ENCODE measurements at places on chromosomes 13 and 19.

DNA sequence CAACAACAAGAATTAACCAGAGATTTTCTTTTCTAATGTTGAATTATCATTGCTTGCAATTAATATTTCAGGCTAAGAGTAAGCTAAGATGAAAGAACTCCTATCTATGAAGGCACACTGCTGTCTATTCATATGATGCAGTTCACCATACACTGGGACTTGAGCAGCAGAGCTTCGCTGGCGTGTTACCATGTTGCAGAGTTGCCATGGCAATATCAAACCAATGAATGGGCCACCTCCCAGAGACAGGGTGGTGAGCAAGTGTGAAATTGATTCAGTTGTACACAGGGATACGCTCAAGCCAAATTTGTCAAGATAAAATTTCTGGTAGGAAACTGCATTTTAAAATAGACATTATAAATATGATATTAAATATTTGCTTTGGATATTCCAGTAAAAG lies 69.3 kb upstream of the MYO16 start:
- no peak for DNase-seq

GRCh38 chr13:37889102-37889501 lies 19.5 kb upstream of the TRPC4 start:
- no peak for DNase-seq

DNA sequence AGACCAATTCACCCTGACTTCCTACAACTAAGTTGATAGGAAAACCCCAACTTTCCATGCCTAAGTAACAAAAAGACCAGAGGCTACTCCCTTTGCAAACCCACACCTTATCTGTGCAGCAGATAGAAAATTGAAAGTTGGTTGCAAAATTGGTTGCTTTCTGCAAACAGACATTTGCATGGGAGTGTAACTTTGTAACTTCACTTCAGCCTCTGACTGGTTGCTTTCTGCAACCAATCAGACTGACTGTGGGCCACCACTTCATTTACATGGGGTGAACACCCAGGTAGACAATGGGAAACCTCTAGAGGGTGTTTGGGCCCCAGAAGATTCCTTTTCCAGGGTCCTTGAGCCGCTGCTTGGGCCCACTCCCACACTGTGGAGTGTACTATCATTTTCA lies 9.8 kb downstream of the TEX30 start:
- DNase-seq: no peak

DNA sequence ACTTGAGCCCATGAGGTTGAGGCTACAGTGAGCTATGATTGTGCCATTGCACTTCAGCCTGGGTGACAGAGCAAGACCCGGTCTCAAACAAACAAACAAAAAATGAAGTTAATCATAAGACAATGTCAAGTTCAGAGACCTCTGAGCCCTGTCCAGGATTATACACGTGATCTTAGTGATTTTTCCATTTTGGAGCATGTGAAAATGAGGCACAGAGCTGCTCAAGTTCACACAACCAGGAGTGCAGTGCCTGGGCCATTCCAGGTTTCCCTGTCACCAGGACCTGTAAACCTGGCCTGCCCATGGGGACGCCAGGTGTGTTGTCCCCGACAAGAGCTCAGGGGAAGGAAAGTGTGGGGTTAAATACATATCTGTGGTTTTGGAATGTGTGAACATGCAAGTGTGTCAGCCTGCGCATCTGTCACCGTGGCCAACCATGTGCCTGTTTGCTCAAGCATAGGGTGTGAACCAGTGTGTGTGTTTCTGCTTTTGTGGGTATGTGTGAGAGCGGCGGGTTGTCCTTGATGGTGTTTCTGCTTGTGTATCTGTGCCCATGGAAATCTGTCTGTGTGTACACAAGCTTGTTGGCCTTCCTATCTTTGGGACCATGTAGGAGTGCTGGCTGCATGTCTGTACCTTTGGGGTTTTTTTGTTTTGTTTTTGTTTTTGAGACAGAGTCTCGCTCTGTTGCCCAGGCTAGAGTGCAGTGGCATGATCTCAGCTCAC lies 1.5 kb upstream of the FXYD1 start:
- DNase-seq: no peak

DNA sequence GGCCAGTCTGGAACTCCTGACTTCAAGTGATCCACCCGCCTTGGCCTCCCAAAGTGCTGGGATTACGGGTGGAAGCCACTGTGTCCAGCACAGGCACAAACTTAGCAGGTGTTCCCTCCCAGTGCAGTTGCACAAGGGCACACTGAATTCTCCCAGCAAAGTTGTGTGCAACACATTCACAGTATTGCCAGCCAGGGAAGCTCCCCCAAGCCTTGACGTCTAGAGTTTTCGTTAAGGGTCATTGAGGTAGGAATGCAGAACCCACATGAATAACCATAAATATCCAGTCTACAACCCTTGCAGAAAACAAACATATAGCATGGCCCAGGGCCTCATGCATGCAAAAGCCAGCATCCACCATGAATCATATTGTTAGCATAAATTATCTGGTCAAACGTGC lies 3.3 kb upstream of the AURKC start:
- no peak for DNase-seq

- no peak for DNase-seq
Observed at GRCh38 chr19:6778386-6778785, 5.9 kb downstream of the VAV1 start.

- peak; percentile 72 for DNase-seq
Observed at GRCh38 chr19:18160971-18161635, 8.1 kb downstream of the PIK3R2 start.
